ENCODE measurements at places on chromosomes 2 and 18.

GRCh38 chr18:61400016-61400635 lies 66.9 kb downstream of the CDH20 start:
- peak; percentile 19 for ATAC-seq

DNA sequence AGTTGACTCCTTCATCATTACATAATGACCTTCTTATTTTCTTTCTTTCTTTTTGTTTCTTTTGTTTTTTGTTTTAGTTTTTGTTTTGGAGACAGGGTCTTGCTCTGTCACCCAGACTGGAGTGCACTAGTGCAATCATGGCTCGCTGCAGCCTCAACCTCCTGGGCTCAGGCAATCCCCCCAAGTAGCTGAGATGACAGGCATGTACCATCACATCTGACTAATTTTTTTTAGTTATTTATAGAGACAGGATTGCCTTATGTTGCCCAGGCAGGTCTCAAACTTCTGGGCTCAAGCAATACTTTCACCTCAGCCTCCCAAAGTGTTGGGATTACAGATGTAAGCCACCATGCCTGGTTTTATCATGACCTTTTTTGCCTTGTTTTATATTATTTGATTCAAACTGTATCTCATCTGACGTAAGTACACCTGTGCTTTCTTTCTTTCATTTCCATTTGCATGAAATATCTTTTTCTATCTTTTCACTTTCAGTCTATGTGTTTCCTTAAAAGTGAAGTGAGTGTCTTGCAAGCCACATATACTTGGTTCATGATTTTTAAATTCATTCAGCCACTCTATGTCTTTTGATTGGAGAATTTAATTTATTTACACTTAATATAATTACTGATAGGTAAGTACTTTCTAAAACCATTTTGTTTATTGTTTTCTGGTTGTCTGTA lies 39.1 kb downstream of the SP100 start:
- no peak for ATAC-seq

DNA sequence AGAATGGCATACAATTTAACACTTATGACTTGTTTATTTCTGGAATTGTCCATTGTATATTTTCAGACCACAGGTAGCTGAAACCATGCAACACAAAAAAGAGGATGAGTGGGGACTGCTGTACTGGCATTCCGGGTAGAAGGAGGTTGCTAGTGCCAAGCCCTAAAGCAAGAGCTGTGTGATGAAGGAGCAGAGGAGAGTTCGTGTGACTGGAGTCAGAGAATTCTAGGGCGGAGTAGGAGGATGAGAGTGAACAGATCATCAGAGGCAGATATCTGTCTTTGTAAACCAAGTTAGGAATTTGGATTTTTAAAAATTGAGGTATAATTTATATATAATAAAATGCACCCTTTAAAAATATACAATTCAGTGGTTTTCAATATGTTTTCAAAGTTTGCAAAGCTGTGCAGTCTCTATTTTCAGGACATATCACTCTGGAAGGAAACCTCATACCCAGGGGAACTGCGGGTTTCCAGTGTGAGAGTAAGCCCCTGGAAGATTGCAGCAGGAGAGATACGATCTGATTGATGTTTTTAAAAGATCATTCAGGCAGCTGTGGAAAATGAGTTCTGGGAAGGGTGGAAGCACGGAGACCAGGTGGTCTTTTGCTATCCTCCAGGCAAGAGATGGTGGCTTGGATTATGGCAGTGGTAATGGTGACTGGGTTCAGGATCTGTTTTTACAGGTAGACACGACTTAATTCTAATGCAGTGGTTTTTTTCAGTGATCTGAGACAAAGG lies 36.4 kb downstream of the TAF1B start:
- ATAC-seq = no peak

DNA sequence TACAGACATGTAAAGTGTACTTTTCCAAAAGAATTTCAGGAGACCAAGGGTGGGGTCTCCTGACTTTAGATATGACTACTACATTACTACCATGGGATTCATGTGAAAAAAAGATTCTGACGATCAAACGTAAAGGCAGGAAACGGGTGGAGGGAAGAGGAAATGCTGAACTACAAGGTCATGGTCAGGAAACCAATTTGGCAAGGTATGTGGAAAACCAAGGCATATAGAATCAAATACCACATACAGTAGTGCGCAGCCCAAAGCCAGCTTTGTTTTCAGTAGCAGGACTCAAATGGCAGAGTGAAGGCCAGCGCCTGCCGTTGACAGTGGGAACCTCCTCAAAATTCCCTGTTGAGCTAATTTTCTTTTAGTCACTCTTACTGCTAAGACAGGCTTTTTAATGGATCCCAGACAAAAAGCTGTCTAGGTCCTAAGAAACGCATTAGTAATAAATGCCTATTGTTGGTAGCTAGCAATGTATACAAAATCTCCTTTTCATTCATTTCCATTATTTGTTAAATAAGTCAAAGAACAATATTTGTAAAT lies 57.6 kb upstream of the SERTAD2 start:
- no peak for ATAC-seq

GRCh38 chr2:105732101-105732500 lies 12.6 kb upstream of the NCK2 start:
- no peak for ATAC-seq

- ATAC-seq = no peak
Measured at GRCh38 chr2:231244382-231245248, 46.2 kb downstream of the ARMC9 start.

GRCh38 chr2:23312996-23313606 lies 71.9 kb upstream of the KLHL29 start:
- ATAC-seq = peak; percentile 68

DNA sequence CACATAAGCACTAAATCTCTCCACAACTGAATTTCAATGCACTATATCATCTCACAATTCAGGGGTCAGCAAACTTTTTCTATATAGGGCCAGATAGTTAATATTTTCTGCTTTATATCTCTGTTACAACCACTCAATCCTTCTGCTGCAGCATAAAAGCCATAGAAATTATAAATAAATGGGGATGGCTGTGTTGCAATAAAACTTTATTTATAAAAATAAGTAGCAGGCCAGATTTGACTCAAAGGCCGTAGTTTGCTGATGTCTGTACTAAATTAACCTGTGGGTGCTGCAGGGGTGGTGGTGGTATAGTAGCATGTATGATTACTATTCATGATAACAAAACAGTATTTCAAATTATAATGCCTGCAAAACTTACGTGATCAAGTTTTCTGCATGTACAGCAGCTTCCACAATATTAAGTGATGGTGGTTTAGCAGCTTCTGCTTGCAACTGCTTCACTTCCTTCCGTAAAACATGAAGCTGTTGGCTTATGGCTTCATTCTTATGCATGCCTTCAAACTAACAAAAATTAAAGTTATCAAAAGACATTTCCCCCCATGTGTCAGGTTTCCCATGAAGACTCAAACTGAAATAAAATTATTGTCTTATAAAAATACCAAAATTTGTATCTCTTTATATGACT lies 64.1 kb downstream of the SIGLEC15 start:
- no peak for ATAC-seq

- ATAC-seq = no peak
Measured at GRCh38 chr2:156896294-156896693, 361.2 kb upstream of the GALNT5 start.

DNA sequence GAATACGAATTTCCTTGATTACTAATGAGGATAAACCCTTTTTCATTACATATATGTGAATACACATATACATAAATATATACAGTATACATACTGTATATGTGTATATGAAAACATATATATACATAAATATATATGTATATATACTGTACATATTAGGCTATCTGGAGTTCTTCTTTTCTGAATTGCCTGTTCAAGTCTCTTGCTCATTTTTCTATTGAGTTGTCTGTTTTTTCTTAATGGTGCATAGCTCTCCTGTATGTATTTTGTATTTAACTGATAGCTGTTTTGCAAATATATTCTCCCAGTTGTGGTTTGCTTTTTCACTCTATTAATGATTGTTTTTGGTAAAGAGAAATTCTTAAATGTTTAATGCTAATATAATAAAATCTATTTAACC lies 8.9 kb upstream of the GCFC2 start:
- ATAC-seq = no peak

DNA sequence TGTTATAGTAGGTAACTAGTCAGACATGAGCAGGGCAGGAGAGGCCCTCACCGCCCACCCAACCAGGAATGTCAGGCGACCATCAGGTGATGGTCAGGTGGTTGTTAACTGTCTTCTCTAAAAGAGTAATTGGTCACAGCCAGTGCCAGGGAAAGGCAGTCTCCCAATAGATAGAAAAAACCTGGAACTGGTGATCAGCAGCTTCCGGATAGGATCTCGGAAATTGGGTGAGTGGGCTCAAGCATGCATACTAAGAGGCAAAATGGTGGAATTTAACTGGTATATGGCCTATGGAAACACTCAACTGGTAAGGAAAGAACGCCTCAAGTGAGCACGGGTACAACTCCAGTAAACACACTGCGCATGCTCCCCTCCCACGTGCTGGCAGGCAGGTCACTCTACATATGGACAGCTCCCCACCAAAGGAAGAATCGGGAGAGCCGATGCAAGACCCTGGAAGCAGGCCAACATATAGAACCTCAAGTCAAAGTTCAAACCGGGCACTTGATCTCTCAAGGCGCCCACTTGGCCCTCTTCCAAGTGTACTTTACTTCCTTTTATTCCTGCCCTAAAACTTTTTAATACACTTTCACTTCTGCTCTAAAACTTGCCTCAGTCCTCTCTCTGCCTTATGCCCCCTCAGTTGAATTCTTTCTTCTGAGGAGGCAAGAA lies 43.5 kb upstream of the TMEM131 start:
- no peak for ATAC-seq

DNA sequence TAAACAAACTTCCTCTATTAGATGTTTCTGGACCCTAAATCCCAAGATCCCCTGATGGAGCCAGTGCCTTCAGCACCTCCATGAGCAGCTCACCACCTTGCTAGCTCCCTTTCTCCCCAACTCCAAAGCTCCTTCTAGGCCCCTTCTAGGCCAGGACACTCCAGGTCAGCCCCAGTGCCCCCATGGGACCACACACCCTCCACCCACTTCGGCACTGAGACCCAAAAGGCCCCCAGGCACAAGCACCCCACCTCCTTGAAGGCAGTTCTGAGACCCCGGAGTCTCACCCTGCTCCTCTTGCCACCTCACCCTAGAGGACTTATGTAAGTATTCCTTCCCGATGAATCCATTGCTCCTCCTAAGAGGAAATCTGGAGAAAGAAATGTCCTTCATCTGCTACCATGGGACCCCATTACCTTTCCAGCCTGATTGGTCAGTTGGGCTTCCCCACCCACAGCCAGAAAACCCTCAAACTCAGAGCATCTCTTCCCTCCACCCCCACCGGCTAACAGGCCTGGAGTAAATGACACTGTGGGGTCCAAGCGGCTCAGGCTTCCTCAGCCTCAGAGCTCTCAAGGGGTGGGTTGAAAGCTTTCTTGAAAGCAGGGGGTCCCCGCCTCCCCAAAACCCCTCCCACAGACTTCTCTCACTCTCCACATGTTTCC lies 9.8 kb upstream of the ARMC9 start:
- no peak for ATAC-seq

DNA sequence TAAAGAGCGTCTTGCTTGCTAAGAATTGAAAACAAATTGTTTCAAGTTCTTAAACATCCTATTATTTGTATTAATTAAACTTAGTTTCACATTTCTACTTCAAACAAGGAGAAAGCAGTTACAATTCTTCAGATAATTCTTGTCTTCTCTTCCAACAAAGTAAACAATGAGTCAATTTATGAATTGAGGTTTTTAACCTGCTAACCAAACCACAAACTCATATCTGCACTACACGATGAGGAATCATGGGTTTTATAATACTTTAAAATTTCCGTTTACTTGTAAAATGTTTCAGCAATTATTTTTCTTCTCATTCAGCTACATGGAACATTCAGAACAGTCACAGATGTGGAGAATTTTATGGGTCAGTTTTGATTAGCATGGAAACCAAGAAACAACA lies 114.2 kb downstream of the SPIRE1 start:
- ATAC-seq = no peak

DNA sequence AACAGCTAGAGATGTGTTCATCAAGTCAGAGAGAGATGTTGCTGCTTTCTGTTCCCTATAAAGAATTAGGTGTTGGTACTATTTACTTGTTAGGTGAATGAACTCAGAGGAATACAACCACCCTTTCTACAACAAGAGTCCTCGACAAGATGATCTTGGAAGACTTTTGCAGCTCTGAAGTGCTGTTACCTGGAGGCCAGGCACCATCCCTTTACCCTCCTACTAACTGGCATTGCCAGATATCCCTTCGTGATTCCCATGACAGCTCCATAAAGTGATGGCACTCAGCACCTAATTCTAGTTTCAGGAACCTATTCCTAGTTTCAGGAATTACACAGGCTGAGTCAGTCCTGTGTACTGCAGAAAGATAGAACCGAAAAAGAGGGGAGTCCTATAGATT lies 9.9 kb downstream of the ARPC2 start:
- no peak for ATAC-seq

- peak; percentile 37 for ATAC-seq
Measured at GRCh38 chr2:8849327-8849726, 11.9 kb upstream of the KIDINS220 start.

DNA sequence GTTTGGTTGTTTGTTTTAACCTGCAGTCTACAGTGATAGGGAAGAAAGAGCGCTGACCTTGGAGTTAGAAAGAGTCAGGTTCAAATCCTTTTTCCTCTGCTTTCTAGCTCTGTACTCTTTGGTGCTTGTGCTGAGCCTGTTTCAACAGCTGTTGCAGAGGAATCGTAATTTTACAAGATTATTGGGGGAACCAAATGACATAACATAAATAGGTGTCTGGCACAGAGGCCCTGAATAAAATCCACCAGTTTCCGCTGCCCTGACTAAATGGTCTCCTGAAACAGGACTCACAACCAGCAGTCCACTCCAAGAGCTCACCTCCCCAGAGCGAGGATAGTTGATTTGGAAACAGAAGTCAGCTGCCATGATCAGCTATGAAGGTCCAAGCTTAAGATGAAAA lies 125.0 kb upstream of the CDC42EP3 start:
- ATAC-seq = no peak

DNA sequence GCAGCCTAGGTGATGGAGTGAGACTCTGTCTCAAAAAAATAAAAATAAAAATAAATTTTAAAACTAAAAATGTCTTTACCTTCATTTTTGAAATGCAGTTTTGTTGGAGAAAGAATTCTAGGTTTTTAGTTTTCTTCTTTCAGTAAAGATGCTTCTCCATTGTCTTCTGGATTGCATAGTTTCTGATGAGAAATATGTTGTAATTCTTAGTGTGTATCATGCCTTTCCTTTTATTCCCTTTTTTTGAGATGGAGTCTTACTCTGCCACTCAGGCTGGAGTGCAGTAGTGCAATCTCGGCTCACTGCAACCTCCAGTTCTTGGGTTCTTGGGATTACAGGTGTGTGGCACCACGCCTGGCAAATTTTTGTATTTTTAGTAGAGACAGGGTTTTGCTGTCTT lies 130.0 kb upstream of the FBXO11 start:
- ATAC-seq = no peak

DNA sequence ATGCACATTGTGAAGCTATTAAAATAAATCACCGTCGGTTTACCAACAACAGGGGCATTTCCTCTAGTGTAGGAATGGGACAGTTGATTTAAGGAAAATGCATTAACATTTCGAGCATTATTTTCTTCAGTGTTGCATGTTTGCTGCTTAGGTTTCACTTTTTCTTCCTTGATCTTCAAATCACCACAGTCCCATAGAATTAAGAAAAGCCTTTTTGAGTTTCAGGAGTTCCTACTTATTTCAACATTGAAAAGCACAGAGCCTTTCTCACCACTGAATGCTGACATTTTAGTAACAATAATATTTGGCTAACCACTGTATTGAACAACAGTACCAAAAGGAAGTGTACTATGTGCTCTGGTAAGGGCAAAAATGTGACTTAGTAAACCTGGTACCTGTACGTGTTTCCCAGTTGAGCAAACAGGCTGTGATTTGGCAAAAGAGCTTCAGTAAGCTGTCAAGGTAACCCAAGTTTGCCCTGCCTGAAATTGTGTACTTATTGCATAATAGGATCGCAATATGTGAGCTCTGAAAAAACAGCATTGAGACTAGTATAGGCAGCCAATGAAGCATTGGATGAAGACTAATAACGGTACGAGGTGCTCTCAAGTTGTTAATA lies 2.2 kb downstream of the LRRTM4 start:
- no peak for ATAC-seq
